Kidney epithelial cell (primary cell): ENCODE measurements at places on chromosomes 7 and 10. TPM values are rescaled to one million over a fixed set of nuclear protein-coding genes. Genes with fewer than 3 reads are reported as not detected.

DNA sequence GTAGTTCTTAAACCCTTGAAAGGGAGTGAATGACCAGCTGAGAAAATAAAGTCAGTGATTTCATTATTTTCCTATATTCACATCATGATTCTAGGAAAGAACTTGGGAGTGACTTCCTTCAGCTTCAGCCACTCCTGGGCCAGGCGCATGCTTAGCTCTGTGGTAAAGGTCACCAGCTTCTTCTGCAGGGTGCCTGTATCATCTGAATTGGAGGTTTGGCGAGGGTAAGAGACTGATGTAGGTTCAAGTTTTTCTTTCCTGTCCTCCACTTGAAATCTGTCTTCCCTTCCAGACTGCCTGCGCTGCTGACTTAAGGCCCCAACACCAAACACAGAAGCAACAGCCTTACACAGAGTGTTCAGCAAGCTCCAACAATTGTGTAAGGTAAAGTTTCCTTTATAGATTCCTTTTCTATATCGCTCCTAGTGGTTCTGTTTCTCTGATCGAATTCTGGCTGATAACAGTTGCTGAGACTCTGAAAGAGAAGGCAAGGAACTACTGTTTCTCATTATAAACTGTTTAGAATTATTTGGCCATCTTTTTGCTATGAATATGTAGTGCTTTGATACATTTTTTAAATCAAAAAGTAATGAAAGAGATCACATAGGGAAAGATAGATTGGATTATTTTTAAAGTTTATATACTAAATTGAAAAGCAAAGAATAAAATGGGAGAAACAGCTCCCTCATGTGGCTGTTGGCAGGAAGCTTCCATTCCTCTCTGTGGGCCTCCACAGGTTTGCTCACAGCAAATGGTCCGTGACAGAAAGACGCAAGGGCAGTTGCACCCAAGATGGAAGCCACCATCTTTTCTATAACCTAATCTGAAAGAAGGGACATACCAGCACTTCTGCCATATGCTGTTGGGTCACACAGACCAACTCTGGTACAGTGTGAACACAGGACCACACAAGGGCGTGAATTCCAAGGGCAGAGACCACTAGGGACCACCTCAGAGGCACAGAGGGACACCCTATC is 14.0 kb downstream of the GATAD1 start:
- no peak for DNase-seq

- DNase-seq: no peak
These were observed 35.9 kb downstream of the DENND11 start for GRCh38 chr7:141666071-141666470.

- DNase-seq: no peak
These were observed 10.3 kb downstream of the TYW1 start for GRCh38 chr7:67006965-67007364.

Gene FAM237B
- not detected in 2 replicates for total RNA-seq

Gene GNGT1
- not detected in 2 replicates for total RNA-seq

Gene HOXA1
- total RNA-seq: 2.8 and 4.3 TPM in 2 replicates

Gene INHBA
- total RNA-seq: 76.1 and 77.1 TPM in 2 replicates

Gene PILRA
- 0.68 TPM in 1 of 2 replicates, not detected in the other for total RNA-seq
